Amniotic stem cell (primary cell): ENCODE measurements at places on chromosomes 1 and 21.

- DNase-seq = no peak
Measured at GRCh38 chr1:201164645-201165044, 10.4 kb upstream of the TMEM9 start.

DNA sequence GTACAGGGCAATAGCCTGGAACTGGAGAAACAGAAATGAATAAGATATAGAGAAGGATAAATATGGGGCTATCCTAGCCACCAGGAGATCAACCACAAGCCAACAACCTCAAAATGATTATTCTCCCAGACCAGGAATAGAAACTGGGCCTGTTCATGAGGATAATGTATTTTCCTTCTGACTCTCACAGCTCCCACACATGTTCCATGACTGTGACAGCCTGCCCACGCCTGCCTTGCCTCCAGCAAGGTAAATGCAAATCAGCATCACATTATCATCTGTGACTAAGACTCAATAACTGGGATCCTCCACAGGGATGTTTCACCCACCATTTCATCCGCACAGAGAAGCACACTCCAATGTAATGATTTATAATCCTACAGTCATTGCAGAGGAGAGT, 3.3 kb downstream of the ENSA start:
- no peak for DNase-seq

DNA sequence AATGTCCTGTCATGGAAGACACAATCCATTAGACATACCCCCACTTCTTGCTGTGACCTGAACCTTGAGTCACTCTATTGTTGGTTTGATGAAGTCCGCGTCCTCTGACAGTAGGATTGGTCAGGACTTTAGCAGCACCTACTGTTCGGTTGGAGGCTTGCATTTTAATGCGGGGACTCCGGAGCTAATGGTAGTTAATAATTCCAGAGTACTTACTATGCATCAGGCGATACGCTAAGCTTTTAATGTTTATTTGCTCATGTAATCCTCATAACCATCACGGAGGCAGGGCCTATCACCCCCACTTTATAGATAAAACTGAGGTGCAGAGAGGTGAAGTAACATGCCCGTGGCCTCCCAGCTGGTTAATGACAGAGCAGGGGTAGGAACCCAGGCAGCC, 7.9 kb upstream of the ELF3 start:
- no peak for DNase-seq

DNA sequence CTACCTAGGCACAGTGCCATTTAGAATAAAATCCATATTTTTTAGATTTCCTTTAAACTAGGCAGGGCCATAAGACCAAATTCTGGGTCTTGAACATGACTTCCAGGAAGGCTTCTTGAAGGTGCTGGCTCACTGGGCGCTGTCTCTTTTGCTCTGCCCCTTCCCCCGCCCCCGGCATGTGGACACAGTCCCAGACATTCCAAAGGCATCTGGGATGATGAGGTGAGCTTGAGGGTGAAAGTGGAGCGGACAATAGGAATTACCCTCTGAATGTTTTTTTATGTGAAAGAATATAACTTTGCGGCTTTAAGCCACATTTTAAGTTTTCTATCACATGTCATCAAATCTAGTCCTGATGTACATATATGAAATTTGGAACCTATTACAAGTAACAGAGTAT, 29.4 kb downstream of the RWDD3 start:
- DNase-seq = no peak

GRCh38 chr1:64162151-64162550, 41.3 kb upstream of the UBE2U start:
- no peak for DNase-seq

DNA sequence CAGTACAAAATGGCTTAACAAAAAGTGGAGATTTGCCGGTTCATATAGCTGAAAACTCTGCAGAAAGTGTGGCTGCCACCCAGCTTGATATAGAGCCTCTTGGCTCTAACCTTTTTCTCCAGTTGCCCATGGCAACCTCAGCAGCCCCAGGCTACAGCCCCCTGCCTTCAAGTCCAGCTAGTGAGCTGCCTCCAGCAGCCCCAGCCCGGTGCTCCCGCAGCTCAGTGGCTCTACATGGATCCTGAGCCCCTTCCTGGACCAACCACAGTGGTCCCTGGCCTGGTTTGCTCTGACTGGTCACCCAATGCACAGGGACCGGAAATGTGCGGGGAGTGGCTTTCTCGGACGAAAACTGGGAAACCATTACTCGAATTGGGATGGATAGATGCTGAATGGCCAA, 13.3 kb upstream of the ATF3 start:
- DNase-seq = no peak

DNA sequence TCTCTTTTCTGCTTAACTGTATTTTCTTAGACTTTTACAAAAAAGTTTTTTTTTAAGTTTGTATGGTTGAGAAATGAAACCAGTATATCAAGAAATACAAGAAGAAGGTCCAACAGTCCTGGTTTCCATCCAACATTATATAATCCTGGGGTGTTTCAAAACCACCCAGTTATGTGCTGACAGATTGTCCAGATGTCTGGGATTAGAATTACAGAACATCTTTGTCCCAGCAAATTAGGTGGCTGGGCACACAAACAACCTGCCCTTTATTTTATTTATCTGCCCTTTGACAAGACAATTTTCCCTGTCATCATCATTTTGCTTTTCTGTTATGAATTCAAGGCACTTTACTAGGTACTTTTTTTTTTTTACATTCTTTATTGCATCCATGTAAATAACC, 622.1 kb downstream of the PLPP3 start:
- DNase-seq = no peak

GRCh38 chr21:45021428-45022347, 52.7 kb upstream of the ADARB1 start:
- no peak for DNase-seq

GRCh38 chr1:195082183-195082582, 1526.1 kb downstream of the KCNT2 start:
- DNase-seq = no peak

DNA sequence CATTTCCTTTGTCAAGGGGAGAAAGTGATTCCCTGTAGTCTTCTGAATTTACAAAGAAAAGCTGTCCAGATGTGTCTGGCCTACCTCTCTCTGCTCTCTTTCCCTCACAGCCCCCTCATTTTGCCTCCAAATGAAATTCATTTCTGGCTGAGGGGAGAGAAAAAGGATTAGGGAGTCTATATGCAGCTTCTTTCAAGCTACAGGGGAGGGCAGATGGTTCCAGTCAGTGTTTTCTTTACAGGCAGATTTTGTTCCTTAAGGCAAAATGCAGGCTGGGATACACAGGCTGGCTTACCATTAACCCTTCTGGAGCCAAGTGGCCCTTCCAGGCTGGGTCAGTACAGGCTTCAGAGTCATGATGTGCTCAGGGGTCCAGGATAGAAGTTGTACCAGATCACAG, 198.1 kb upstream of the USP24 start:
- no peak for DNase-seq

DNA sequence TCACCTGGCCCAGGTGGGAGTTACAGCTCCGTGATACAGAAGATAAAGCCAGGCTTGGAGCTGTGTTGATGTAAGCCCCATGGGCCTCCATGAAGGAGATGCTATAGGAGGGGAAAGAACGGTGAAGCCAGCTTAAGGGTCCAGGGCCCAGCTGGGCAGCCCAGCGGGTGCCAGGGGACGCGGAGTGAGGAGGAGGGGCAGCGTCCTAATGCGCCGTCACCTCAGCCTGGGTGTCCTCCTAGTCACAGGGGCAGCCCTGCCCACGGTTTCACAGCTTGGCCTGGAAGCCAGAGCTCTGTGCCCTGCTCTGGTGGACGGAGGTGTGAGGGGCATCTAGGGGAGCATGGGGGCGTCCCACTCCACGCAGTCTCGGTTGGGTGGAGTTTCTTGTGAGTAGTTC, 52.7 kb upstream of the TTC34 start:
- no peak for DNase-seq

DNA sequence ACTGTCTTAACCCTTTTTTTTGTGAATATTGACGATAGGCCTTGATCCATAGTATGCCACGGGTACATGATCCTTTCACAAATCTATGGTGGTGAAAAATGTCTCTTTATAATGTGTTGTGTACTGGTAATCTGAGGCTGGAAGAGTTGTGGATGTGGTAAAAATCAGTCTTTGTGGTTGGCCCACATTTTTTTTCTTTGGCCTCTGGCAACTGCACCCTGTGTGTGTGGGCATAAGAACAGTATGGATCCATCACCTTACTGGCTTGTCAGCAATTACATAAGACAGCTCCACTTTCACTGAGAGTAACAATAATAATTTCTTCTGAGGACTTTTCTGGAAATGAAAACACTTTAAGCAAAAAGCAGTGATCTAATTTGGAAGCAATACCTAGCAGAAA, 101.6 kb downstream of the GABPA start:
- DNase-seq = no peak

- DNase-seq = no peak
Measured at GRCh38 chr1:160610569-160611242, 31.4 kb upstream of the CD84 start.

DNA sequence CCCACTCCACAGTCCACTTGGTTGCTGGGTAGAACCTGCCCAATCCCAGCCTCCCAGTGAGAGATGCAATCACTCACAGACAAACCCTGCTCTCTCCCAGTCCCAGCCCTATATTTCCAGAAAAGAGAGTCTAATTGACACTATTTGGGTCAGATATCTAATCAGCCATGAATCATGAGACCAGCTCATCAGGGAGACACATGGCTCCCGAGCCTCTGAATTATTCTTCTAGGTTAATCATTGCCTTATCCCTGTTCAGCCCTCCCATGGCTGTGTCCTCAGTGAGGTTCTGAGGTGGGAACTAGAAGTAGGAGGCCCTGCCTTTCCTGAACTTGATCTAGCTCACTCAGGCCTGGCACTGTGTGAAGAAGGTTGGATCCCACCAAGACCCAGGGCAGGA, 49.9 kb upstream of the ZC3H12A start:
- no peak for DNase-seq

- peak; percentile 47 for DNase-seq
Measured at GRCh38 chr1:14946684-14947238, 206.8 kb upstream of the TMEM51 start.

- DNase-seq = no peak
Measured at GRCh38 chr1:154178911-154179811, 12.7 kb downstream of the TPM3 start.

DNA sequence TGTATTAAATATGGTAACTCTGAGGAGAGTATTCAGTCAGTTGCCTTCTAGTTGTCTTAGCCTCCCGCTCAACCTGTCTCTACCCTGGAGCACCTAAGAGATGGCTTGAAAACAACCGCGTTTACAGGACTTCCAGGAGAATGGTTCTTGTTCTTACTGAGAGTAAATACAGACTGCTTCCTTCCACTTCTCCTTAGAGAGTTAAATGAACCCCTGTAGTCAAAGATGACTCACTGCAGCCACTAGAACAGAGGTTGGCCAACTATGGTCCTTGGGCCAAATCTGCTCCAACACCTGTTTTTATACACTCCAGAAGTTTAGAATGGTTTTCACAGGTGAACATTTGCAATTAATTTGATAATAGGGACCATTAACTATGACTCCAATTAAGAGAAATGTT, 60.1 kb upstream of the ASB17 start:
- no peak for DNase-seq

GRCh38 chr1:207156826-207157225, 52.8 kb downstream of the C4BPA start:
- DNase-seq = no peak

GRCh38 chr21:44005593-44005992, 6.5 kb upstream of the TRAPPC10 start:
- DNase-seq = no peak

GRCh38 chr1:183892351-183892793, 87.5 kb downstream of the RGL1 start:
- DNase-seq = no peak
